ENCODE measurements at places on chromosomes 5 and 9.

DNA sequence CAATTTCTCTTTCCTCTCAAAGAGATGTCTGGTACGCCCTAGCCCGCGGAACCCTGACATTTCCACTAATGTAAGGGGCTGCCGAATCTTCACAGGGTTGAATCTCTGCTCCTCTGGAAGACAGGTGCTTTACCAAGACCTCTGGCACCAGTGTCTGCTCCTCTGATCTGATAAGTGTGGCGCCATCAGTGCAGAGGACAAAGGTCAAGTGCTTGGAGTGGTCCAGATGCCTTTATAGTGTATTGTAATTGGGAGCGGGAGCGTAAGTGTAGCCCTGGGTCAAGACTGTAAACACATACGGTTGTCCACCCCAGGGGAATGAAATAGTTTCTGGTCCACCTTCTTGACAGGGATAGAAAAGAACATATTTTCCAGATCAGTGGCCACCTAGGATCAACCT, 17.7 kb downstream of the ADAMTSL2 start:
- DNase-seq = no peak

DNA sequence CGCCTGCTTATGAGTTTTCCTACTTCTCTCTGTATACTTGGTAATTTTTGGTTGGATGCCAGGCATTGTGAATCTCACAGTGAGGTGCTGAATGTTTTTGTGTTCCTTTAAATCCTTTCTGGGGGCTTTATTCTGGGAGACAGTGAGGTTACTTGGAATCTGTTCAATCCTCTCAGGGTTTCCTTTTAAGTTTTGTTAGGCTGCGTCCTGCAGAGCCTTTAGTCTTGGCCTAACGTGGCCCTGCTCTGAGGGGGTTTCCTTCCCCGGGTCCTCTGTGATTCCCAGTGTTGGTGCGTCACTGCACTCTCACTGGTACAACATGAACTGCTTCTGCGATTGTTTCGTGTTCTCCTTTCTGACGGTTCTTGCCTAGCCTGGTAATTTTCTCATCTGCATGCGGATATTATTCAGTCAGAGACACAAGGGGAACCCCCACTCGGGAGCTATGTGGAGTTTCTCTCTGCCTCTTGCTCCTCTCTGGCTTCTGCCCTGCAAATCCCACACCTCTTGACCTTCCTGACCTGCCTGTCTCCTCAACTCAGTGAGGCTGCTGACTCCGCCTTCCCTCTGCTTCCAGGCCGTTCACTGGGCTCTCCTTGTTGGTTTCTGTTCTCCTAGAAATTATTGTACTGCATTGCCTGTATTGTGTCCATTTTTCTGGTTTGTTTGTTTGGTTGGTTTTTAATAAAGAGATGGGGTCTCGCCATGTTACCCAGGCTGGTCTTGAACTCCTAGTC, 128.1 kb downstream of the DAB2IP start:
- no peak for DNase-seq

- no peak for DNase-seq
Measured at GRCh38 chr5:155591273-155591672, 577.7 kb downstream of the KIF4B start.

DNA sequence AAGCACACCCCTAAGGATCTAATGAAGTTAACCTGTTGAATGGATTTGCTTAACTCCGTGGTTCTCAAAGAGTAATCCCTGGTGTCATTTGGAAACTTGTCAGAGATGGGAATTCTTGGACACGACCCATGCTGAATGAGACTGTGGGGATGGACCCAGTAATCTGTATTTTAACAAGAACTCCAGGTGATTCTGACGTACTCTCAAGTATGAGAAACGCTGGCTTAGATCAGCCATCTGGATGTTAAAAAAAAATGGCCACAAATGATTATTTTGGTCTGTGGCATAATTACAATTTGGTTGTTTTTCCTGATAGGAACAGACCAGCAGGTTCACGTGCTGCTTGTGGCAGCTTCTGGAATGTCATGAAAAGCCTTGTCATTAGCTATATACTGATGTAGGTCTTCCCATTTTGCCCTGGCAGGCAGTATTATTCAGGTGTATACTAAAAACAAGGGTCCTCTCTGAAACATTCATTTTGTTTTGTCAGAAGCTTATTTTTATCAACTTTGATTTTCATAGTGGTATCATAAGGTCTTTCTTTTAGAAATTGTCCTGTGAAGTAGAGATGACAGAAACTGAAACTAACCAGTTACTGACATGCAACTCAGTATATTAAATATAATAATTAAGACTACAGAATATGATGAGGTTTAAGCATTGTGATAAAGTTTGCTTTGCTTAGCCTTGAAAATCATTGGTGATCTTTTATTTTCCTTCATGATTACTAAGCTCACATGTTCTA, 15.4 kb downstream of the CPEB4 start:
- DNase-seq = no peak

DNA sequence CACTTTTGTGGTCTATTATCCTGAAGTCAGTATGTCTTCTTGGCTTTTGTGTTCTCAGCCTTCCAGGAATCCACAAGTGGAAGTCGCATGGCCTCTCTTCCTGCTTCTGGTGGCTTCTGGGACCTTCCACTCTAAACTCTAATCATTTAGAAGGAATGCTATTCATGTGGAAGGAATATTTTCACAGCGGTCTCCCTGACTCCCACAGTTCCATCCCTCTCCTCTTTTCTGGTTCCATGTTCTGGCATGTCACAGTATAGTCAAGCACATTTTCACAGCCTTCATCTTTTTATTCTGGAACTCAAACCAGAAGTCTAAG, 7.3 kb upstream of the RAI14 start:
- no peak for DNase-seq

DNA sequence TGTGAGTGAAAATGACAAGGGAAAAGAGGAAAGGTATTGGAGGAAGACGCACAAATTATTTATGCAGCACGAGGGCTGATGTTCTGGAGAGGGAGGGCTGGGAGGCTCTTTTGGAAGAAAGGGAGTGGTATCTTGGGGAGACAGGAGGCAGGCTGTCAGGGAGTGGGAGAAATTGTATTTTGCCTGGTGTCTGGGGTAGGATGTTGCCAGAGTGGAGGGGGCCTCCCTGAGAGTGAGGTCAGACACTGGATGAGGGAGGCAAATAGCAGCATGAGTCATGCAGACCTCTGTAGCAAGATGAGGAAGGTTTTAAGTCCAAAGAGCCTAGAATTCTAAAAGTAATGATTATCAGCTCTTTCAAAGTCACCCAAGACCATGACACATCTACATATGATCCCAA, 158.0 kb downstream of the DMRT2 start:
- DNase-seq = no peak

- no peak for DNase-seq
Measured at GRCh38 chr9:16959391-16959790, 88.9 kb upstream of the BNC2 start.

GRCh38 chr5:198516-199196, 7.4 kb downstream of the LRRC14B start:
- DNase-seq = no peak

GRCh38 chr9:38048316-38048969, 20.6 kb downstream of the SHB start:
- peak; percentile 56 for DNase-seq

DNA sequence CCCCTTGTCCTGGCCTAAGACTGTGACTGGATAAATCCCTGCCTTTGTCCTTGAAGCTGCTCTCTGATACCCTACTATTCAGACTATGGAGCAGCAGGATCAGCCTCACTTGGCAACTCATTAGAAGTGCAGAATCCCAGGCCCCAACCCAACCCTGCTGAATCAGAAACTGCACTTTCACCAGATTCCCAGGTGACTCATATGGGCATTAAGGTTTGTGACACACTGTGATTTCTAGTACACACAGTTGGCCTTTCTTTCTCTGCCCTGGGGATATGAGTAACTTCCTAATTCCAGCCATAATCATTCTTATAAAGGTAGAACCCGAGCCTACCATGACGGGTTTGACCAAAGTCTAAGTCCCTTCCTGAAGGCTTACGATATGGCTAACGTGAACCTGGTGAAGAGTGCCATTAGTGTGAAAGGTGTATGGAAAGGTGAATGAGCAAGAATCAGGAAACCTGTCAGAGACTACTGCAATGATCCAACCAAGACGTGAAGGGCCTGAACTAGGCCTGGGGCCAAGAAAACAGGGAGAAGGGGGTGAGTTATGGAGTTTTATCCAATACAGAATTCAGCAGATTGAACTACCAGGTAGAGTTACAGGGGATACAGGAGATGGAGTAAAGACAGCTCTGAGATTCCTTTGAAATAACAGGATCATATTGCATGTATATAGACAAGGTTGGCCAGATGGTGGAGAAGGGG, 533.0 kb downstream of the BNC2 start:
- peak; percentile 91 for DNase-seq

DNA sequence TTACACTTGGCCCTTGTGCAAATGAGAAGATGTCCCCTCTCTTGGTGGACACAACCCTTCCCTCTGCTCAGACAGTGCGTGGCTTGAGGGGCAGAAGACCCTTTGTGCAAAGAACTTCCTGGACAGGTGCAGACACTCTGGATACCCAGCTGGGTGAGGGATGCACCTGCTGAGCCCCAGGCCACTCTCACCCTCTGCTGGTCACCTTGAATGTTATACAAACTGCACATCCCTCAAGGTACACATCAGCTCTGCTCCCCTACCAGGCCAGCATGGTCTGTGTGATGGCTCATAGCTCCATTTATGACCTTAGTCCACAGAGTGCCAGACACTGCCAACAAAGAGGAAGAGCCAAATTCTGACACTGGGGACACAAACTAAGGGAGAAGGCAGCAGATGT, 3.1 kb upstream of the DIRAS2 start:
- no peak for DNase-seq

DNA sequence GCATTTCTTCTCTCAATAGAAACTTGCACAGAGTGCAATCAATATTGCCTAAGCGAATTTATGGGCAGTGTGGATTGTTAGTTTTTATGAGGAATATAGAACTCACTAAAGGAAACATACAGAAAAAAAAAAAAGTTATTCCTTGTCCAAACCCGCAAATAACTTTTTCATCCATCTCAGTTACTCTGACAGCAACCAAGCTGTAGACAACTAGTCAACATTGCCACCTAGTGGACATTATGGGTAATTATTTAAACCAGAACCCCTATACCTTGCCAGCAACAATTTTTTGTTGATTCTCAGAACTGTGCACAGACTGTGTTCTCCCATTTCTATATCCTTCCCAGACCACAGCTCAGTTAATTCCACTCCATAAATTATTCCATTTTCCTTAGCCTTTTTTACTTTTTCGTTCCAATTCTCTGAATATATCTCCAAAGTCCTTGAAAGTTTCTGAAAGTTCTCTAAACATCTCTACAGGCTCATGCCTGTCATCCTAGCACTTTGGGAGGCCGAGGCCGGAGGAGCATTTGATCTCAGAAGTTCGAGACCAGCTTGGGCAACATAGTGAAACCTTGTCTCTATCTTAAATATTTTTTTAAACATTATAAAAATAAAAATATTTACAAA, 2.6 kb upstream of the AFAP1L1 start:
- DNase-seq = no peak

GRCh38 chr5:67003685-67003934, 193.0 kb downstream of the CD180 start:
- DNase-seq = no peak

DNA sequence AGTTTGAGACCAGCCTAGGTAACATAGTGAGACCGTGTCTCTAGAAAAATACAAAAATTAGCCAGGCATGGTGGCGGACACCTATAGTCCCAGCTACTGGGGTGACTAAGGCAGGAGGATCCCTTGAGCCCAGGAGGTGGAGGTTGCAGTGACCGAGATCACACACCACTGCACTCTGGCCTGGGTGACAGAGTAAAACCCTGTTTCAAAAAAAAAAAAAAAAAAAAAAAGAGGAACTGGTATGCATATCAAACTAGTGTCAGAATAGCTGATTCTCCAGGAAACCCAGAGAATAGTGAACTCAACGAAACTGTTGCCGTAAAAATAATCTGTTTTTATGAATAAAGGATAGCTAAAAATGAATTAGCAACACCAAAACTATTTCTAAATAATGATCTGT, 126.6 kb upstream of the BASP1 start:
- no peak for DNase-seq

DNA sequence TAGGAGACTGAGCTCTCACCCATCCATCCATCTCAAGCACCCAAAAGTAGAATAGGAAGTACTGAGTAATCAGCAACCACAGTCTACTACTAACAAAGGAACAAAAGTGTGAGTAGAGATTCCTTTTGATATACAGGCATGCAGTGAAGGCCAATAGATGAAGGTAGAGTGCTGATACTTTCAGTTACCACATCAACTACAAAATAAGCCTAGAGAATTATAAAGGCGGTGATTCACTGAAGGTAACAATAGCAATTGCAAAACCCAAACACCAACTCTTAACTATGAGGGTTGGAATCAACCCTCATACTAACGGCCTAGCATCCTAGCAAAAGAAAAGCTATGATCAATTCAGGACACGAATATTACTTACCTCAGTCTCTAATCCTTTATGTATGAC, 992.6 kb downstream of the DNAH5 start:
- DNase-seq = no peak

GRCh38 chr5:5782402-5782801, 359.9 kb downstream of the ICE1 start:
- DNase-seq = no peak

DNA sequence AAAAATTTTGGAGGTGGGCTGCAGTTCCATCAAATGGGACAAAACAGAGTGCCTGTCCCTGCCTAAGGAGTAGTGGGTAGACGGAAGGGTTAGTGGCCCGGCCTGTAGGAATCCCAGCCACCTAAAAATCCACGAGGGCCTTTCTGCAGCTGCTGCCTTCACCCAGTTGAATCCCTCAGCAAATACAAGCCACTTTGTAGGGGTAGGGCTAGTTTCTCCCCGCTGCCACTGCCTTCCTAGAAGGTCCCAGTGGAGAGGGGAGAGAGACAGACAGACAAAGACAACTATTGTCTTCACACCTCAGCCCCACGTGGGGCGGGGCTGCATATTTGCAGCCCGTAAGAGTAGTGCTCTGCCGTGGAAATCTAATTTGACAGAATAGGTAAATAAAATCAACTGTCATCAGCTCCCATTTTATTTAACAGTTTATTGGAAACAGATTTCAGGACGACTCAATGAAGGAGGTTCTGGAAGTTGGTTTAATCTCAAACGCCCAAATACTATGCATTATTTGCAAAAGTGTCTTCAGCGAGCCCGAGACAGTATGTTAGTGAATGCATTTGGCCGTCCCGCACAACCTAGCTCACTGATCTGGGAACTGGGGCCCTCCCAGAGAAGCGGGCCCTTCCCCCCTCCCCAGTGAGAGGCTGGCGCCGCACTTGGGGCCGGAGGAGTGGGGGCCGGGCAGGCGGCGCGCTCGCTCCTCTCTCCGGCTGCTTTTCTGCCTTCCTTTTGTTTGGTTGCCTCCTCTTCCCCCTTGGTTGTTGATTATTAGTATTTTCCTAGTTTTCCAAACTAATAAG, 67.6 kb upstream of the TBCA start:
- no peak for DNase-seq

DNA sequence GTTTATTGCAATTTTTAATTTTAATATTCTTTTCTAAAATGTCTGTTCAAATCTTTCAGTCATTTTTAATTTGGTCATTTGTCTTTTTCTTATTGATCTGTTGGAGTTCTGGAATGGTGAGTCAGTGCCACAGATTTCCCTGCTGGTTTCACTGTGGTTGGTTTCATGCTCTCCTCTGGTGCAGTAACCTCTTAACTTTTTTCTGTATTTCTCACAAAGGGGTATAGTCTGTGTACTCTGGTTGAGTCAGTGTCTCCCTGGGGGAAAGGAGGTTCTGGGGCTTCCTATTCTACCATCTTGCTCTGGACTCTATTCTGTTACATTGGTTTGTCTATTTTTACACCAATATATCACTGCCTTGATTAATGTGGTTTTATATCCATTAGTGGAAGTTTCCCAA, 178.8 kb downstream of the CSNK1G3 start:
- DNase-seq = no peak
